Left colon (tissue), 2 donors: ENCODE measurements at places on chromosomes 1 and 21. TPM values are rescaled to one million over a fixed set of nuclear protein-coding genes. Genes with fewer than 3 reads are reported as not detected.

TNFRSF25 gene
- total RNA-seq: 21.7 TPM

- DNase-seq: no peak
These were observed 89.9 kb downstream of the UROD start for GRCh38 chr1:45101947-45102346.

DNA sequence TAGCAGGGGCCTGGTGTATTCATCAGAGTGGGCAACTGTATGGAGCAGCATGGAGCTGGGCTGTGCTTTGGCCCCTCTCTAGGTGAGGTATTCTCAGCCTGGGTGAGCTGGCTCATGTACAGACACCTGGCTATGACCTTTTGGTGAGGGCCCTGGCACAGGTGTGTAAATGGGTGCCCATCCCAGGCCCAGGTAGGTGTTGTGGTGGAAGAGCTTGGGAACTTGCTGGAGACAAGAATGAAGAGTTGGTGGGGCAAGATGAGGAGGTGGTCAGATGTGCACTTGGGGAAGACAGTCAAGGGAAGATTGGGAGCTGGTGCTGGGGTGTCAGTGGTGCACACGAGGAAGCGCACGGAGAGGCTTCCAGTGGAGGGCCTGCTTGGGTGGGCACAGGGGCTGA is 95.5 kb downstream of the TRIM11 start:
- no peak for DNase-seq

DNA sequence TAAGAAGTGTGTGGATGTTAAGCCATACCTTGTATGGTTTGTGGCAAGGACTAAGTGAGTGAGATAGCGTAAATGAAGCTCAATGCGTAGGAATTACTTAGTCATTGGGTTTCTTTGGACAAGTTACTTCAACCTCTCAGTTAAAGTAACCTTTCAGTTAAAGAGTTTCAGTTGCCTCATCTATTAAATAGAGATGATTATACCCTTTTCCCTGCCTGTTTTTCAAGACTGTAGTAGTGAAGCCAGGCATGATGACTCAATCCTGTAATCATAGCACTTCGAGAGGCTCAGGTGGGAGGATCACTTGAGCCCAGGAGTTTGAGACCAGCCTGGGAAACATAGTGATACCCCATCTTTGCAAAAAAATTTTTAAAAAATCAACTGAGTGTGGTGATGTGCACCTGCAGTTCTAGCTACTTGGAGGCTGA is 6.3 kb downstream of the ZMPSTE24 start:
- DNase-seq: no peak

- DNase-seq: no peak
These were observed 3.8 kb upstream of the RGSL1 start for GRCh38 chr1:182446033-182446669.

COL11A1 gene
- total RNA-seq: 0.34 TPM
